ENCODE measurements at places on chromosomes 7 and 10.

GRCh38 chr10:13930120-13930519 is 343.4 kb downstream of the PRPF18 start:
- no peak for DNase-seq

- DNase-seq: no peak
Measured at GRCh38 chr7:148270576-148270975, 320.0 kb upstream of the C7orf33 start.

DNA sequence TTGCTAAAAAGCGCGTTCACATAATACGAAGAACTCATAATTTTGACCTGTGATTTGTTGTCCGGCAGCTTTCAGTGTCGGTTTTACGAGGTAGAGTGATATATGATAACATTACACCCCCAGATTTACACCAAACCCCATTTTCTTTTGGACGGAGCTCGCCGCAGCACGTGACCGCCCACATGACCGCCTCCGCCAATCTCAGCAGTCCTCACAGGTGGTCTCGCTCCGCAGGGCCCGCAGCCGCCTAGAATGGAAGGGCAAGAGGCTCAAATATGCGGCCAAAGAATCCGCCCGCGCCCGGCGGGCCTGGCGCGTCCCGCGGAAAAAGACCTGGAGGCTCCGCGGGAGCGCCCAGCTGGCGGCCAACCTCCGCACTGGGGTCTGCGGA is at the start of gene HOXA7:
Gene HOXA7 (minus strand): TSS at position 168 of the 391 bp plus-strand sequence. CDS start 130 bp downstream, at position 38.
- DNase-seq: peak; percentile 75

GRCh38 chr10:129031844-129032150 is 435.2 kb upstream of the MGMT start:
- DNase-seq: no peak

- peak; percentile 45 for DNase-seq
Measured at GRCh38 chr10:110527731-110528171, 30.0 kb downstream of the DUSP5 start.

DNA sequence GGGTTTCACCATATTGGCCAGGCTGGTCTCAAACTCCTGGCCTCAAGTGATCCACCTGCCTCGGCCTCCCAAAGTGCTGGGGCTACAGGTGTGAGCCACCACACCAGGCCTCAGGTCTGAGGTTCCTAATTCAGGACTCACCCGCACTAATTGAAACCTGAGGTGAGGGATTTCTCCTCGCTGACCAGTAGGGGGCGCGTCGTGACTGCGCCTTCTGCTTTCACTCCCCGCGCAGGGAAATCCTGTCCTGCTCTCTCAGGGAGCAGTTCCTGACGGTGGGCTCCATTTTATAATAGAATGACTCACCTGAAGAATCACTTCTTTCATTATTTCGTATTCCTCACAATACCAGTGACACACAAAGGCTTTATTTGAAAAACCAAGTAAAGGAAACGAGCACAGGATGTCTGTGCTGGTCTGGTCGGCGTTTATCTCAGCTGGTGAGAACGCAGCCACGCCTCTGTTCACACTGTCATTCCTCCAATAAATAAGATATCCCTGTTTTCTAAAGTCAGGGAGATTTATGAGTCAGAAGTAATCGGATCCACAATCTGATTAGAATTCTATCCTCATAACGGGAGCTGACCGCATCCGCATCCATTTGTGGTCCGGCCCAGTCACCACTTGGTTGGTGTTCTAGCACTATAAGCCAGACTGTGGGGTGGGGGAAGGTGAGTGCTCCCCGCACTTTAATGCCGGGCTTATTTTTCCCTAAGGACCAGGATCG is 35.4 kb downstream of the BAG3 start:
- DNase-seq: peak; percentile 90

- peak; percentile 7 for DNase-seq
Measured at GRCh38 chr10:58319599-58319998, 15.2 kb upstream of the UBE2D1 start.

- DNase-seq: no peak
Measured at GRCh38 chr7:49527182-49527581, 246.3 kb upstream of the VWC2 start.

Data from fibroblast of mammary gland (primary cell).